Mesenteric fat pad (tissue), 1 donor: ENCODE measurements at places on chromosomes 12 and 14. TPM values are rescaled to one million over a fixed set of nuclear protein-coding genes. Genes with fewer than 3 reads are reported as not detected.

DNA sequence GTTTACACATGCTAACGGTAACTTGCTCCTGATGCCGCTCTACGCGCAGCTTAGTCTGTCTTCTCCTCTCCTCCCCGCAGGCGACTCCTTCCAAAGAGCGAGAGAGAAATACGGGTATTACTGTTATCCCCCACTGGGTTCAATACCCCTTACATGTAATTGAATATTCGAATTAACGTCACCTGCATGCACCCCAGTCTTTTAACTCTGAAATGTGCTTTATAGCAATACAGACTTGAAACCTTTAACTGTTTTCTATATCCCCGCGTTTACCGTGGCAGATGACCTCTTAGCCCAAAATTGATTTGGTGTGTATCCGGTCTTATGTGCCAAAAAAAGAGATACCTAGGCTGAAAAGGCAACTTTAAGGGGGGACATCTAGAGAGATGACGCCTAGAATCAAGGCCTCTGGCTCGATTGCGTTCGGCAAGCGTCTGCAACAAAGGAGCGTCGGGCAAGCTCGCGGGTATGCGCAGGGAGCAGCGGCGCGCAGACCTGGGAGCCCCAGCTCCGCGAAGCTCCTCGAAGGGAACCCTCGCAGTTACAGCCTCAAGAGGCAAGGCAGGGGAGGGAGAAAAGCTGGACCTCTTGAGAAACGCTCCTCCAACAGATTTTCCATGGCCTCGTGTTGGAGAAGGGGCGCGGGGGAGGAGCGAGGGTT lies 6.8 kb upstream of the FOXG1 start:
- no peak for DNase-seq

- DNase-seq, result no peak
Observed at GRCh38 chr12:50542448-50542847, 37.7 kb downstream of the DIP2B start.

GRCh38 chr14:95601650-95602049 lies 66.8 kb downstream of the GLRX5 start:
- DNase-seq, result no peak

The TEX22 gene
- total RNA-seq, result not detected
